Adrenal gland (tissue), 19 donors: ENCODE measurements at places on chromosomes 4 and X. TPM values are rescaled to one million over a fixed set of nuclear protein-coding genes. Genes with fewer than 3 reads are reported as not detected.

GRCh38 chr4:74097116-74097515, 1.9 kb downstream of the CXCL2 start:
- DNase-seq = no peak

GRCh38 chr4:21628116-21628670, 320.4 kb downstream of the KCNIP4 start:
- no peak for DNase-seq

WNK3 gene
- total RNA-seq = 11.7 TPM

PCDH18 gene
- total RNA-seq = 26.3 TPM

GRCh38 chrX:103626855-103627254, 1.9 kb upstream of the TCEAL1 start:
- no peak for DNase-seq
